ENCODE measurements at places on chromosomes 7 and 10.

DNA sequence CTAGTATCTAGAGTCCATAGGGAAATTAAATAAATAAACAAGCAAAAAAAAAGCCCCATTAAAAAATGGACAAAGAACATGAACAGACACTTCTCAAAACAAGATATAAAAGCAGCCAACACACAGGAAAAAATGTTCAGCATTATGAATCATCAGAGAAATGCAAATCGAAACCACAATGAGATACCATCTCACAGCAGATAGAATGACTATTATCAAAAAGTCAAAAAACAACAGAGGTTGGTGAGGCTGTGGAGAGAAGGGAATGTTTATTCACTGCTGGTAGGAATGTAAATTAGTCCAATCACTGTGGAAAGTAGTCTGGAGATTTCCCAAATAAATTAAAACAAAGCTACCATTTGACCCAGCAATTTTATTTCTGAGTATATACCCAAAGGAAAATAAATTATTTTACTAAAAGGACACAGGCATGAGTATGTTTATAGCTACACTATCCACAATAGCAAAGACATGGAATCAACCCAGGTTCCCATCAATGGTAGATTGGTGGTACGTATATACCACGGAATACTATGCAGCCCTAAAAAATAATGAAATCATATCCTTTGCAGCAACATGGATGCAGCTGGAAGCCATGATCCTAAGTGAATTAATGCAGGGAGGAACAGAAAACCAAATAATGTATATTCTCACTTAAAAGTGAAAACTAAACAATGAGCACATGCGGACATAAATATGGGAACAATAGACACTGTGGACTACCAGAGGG is 366.5 kb upstream of the SEMA3C start:
- DNase-seq, result no peak

DNA sequence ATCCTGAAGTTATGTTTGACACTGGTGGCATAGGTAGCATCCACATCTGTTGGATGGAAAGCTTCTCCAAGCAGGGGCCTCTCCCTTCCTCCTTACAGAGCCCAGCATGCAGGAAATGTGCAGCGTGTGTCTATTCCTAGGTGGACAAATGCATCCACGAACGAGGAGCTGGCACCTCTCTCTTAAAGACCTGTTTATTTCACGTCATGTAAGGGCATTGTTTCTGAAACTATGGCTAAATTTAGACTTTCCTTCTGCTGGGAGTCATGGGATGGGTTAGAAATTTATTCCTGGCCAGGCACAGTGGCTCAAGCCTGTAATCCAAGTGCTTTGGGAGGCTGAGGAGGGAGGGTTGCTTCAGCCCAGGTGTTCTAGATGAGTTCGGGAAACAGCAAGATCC is 208.4 kb upstream of the SVIL start:
- DNase-seq, result no peak

GRCh38 chr7:99311702-99312101 is 14.0 kb upstream of the ARPC1A start:
- no peak for DNase-seq

DNA sequence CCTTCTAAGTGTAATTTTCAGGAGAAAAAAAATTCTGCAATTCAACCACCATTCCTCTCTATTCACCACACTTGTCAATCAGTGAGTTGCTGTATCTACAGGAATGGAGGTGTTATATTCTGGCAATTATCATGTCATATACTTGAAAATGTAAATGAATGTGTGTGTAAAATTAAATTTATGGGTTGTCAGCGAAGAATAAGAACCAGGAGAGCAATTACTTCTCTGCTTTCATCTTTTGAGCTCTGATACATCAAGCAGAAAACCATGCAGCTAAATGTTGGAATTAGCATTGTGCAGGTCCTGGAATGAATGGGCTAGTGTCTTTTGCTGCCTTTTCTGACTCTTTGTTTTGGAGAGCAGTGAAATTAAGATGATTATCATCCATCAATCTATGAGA is 207.6 kb downstream of the FOXP2 start:
- no peak for DNase-seq

GRCh38 chr10:48507933-48508790 is 96.7 kb downstream of the ARHGAP22 start:
- DNase-seq, result no peak

GRCh38 chr7:147183276-147183675 is 1066.7 kb downstream of the CNTNAP2 start:
- no peak for DNase-seq

- no peak for DNase-seq
Measured at GRCh38 chr10:97686301-97686961, 610 bp downstream of the AVPI1 start.

- no peak for DNase-seq
Measured at GRCh38 chr7:48040944-48041652, 5.8 kb downstream of the C7orf57 start.

GRCh38 chr10:59505926-59506325 is 143.6 kb upstream of the FAM13C start:
- DNase-seq, result no peak

DNA sequence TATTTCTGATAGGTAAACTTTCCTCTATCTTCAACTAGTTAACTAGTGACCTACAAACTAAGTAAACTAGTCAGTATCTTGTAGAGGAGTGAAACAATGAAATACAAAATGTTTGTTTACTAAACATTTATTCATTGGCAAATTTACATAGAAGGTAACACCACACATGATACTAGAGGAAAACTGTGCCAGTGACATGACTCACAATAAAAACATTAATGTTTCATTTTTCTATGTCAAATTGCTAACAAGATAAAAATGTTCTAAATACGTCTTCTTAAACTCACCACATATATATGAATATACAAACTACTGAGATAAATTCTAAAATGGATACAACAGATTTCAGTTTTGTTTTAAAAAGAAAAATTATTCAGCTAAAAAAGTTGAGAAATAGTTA is 471.3 kb downstream of the PARD3 start:
- DNase-seq, result no peak

DNA sequence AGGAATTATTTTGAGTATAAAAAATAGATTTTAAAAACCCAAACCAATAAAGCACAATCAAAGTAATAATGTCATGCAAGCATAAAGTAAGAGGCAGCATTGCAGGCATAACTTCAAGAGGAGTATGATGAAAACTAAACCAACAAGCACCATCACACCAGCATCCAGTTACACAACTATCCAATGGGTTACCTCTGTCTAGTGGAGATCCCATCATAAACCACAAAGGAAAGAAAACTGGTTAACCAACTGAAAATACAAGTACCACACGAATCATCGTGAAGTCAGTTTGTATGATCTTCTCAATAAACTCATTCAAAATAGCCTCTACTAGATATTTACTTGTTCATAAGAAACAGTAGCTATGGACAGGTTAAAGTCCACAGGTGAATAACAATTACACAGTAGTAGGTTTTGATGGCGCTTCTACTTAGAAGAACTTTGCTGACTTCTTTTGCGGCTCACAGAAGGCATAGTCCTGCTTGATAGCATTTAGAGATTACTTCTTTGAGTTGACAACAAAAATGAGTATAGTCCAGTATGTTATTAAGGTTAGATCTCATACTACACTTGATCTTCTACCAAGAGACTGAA is 116.6 kb downstream of the MICU1 start:
- DNase-seq, result no peak

- no peak for DNase-seq
Measured at GRCh38 chr7:130292682-130293257, at the start of gene CPA4. CPA4 (plus strand) TSS chr7:130293161; CDS start chr7:130293181, 20 bp downstream.

- DNase-seq, result no peak
Measured at GRCh38 chr7:101125989-101126650, 784 bp upstream of the SERPINE1 start.

GRCh38 chr7:50362142-50362541 is 57.6 kb downstream of the IKZF1 start:
- no peak for DNase-seq

DNA sequence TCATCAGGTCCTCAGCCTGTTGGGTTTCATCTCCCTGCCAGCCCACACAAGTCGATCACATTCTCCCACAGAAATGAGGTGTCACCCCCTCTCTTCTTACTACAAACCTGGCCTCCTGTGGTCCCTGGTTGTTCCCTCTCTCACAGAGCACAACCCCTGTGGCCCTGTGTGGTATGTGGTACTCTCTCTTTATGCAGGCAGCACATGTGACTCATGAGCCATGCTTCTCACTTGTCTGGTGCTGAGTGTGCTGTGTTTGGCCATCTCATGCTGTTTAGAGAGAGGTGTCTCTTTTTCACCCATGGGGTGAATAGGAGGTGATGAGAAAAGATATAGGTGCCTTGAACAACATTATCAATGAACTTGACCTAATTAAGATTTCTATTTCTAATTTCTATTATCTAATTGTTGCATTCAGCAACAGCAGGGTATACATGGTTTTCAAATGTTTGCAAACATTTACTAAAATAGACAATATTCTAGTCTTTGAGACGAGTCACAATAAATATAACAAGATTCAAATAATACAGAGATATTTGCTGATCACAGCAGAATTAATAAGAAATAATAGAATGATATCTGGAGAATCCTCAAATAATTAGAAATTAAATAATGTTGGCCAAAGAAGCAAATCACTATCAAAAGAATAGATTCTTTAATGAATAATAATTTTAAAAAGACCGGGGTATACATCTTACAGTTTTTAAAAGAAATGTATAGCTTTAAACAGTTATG is 633.8 kb upstream of the IGFBP3 start:
- DNase-seq, result no peak

DNA sequence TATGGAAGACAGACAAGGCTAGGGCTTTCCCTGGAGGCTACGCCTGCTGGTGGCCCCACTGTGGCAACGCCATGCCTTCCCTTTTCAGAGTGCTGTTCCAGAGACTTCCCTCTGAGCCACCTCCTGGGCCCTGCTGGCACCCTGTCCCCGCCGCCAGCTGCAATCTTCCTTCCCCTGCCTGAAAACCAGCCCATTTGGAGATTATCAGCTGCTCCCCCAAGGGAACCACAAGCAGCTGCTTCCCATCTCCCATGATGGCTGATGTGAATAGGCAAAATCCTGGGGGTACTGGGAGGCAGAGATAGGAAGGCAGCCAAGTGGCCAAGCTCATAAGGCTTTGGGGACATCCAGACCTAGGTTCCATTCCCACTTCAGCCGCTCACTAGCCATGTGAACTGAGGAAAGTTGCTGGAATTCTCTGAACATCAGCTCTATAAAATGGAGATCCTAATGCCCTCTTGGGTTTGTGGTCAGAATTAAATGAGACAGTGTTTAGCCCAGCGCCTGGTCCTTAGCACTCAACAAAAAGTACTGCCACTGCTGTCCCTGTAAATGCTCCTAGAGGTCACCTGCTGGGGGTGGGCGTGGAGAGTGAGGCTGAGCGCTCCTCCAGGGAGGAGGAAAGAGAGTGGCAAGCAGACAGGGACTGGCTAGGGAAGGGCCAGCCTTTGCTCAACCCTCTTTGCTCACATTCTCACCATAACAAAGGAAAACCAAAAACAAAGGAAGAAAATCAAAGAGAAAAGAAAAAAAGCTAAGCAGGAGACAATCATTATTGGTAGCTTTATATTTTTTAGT is 5.9 kb downstream of the TSPAN33 start:
- no peak for DNase-seq

GRCh38 chr10:12628153-12628552 is 278.8 kb downstream of the CAMK1D start:
- DNase-seq, result no peak

DNA sequence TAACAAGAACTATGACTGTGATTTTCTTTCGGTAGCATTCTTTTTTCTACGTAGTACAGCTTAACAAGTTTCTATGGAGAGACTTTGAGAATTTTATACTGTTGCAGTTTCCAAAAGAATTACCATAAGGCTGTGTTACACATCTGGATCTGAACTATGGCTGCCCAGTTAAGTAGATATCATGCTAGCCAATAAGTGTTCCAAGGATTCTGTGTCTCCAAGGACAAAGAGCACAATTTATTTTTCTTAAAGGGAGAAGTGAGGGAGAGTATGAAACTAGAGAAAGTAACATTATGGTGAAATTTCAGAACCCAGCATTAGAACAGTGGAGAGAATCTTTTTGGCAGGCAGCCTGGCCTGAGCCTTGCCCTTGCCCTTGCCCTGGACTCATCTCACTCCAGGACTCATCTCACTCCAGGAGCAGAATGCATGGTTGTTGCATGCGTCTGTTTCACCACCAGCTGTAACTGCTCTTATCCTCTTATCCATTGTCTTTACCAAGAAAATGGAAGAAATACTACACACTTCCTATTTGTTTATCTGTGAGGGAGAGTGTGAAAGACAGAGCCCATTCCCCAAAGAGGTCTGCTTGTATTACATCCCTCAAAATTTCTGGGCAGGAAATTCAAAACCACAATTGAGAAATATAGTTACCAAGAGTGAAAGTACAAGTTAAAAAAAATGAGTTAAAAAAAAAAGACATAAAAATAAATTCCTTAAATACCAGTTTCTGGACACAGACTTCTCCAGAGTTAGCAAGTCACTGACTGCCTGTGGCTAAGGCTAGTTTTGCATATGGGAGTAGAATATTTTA is 1067.5 kb downstream of the NRG3 start:
- no peak for DNase-seq

GRCh38 chr7:111265394-111265793 is 174.5 kb downstream of the LRRN3 start:
- DNase-seq, result no peak

GRCh38 chr10:72176701-72177100 is 39.1 kb upstream of the ANAPC16 start:
- no peak for DNase-seq

GRCh38 chr7:17774248-17774647 is 166.0 kb downstream of the SNX13 start:
- no peak for DNase-seq

DNA sequence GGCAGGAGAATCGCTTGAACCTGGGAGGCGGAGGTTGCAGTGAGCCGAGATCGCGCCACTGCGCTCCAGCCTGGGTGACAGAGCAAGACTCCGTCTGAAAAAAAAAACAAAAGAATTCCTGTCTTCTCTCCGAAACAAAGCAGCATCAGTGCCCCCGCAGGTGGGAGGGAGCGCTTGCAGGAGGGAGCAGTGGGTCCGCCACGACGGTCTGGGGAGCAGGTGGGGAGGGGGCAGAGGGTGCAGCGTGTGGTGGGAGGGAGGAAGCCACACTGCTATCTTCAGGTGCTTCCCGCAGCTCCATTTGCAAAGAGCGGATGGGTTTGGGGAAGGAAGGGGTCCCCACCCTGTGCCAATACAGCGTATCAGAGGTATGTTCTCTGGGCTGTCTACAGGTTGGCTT is 31.7 kb downstream of the LIMK1 start:
- DNase-seq, result no peak

GRCh38 chr7:104453190-104453589 is 124.8 kb downstream of the LHFPL3 start:
- DNase-seq, result no peak
